ENCODE measurements at places on chromosomes 2 and 18.

DNA sequence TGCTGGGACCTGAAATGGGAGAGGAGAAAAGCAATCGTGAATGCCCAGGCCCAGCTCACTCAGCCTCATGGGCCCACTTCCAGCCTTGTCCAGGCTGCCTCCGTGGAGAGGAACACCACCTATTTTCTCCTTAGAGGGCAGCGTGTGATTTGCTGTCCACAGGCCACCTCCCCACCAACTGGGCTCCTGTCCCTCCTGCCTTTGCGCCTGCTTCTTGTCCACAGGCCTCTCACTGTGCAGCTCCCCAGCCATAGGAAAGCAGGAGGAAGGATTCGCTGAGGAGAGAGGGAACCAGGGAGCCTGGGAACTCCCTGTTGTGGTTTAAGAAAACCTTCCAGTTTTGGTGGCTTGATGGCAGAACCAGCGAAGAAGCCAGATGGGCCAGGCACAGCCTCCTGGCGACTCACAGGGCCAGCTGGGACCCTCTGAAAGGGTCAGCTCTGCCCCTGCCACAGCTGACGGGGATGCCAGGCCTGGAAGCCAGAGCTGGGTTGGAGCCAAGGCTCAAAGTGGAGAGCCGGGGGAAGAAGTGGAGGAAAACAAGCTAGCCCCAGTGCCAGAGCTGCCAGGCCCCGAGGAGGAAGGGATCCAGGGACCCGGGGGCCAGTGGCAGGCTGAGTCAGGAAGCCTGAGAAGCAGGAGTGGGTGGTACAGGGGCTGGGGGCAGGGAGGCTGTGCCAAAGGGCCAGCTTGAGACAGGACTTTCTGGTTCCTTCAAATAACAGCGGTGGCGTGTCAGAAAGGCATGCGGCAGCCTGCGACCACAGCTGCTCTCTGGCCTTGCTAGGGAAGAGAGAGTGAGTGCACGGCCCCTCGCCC is 9.9 kb downstream of the TMBIM1 start:
- no peak for DNase-seq

DNA sequence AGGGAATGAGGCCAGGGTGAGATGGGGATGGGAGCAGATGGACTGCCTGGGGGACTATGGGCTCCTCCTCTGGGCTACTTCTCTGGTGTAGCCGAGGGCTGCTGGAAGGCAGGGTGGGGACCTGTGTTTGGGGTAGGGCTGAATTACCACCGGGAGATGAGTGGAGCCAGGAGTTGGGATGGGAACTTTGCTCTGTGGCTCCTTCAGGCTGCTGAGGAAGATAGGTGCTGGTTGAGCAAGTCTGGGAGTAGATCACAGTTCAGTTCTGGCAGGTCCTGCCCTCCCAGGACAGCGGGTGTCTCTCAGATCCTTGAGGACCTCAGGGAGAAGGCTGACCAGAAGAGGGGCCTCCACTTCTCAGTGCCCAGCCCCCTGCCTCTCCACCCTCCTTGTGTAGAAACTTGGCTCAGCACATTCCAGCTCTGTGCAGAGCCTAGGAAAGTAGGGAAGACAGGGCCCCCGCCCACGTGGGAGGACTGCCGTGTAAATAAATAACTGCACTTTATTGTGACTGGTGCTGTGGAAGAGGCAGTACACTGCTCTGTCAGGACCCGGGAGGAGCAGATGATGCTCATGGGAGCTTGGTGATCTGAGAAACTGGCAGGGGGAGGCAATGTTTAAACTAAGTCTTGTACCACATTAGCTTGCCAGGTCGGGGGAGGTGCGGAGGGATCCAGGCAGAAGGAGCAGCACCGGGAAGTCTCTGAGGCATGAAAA is 15.3 kb downstream of the TET3 start:
- DNase-seq: no peak

- DNase-seq: no peak
Observed at GRCh38 chr2:217934321-217935131, 68.3 kb downstream of the TNS1 start.

DNA sequence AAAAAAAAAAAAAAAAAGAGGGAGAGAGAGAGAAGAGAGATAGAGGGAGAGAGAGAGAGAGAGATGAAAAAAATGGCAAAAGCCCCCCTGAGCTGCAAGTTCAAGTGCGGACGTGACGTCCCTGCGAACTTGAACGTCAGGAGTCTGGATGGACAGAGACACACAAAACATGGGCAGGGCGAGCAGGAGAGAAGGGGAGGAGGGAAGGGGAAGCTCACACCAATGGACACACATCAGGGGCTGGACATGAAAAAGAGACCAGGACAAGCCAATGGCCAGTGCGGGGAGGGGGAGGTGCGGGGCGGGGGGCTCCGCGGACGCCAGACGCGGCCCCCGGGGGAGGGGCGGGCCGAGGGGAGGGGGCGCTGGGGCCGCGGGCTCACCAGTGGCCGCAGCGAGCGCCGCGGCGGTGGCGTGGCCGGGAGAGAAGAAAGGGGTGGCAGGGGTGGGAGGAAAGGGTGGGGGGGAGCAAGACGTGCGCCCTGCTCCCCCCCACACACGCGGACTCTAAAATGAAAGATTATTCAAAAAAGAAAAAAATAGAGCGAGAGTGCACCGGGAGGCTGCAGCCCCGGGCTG is at the start of gene BCL11A:
Gene BCL11A (minus strand): TSS at position 160 of the 579 bp plus-strand sequence. CDS start 384 bp downstream, outside the sequence.
- no peak for DNase-seq

DNA sequence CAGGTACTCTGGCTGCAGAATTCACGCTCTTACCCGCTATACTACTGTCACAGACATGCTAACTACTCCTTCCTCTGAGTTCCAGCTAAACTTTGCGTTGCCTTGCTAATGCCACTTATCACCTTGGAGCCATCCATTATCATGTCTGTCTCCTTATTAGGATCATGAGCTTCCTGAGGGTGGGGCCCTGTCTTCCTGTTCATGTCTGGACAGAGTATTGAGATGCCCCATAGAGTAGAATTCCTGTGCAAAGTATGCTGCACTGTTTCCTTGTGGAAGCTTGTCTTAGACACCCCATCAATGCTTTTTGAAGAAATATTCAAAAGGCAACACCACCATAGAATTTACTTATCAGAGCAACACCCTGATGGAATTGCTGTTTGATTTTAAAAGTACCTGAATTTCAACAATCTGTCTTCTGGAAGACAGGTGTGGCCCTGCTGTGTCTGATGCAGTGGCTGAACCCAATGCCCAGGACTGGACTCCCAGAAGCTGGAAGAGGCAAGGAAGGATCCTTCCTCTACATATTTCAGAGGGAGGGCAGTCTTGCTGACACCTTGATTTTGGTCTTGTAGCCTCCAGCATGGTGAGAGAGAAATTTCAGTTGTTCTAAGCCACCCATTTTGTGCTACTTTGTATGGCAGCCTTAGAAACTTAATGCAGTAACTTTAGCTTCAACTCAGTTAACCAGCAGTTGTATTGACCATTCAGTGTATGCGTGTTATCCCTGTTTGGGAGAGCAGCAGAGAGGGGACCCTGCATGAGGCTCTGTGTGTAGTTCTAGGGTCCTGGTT is 5.6 kb downstream of the LAMA3 start:
- no peak for DNase-seq

GRCh38 chr2:125296742-125297141 is 1271.7 kb downstream of the CNTNAP5 start:
- DNase-seq: no peak

GRCh38 chr2:171553236-171553635 is 31.0 kb downstream of the CYBRD1 start:
- DNase-seq: no peak

DNA sequence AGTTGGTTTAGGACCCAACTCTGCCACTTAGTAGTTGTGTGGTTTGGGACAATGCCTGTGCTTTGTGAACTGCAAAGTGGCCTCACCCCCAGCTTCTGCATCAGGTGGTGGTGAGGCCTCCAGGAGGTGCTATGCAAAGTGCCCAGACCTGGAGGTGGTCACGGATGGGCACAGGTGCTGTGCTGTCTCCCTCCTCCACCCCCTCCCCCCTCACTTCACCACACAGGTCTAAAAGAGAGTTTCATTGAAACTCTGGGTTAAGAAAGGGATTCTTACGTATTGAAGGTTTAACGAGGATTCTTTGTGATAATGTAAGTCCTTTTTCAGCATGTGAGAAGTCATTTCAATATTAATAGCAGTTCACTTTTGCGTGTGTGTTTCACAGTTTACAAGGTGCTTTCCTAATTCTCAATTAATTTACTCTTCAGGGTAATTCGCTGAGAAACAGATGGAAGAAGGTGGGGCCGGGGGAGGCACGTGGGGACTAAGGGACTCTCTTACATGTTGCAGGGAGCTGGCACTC is 369.9 kb downstream of the LPIN1 start:
- DNase-seq: no peak
